AML-193 (cell line): ENCODE measurements at places on chromosomes 11 and 22.

DNA sequence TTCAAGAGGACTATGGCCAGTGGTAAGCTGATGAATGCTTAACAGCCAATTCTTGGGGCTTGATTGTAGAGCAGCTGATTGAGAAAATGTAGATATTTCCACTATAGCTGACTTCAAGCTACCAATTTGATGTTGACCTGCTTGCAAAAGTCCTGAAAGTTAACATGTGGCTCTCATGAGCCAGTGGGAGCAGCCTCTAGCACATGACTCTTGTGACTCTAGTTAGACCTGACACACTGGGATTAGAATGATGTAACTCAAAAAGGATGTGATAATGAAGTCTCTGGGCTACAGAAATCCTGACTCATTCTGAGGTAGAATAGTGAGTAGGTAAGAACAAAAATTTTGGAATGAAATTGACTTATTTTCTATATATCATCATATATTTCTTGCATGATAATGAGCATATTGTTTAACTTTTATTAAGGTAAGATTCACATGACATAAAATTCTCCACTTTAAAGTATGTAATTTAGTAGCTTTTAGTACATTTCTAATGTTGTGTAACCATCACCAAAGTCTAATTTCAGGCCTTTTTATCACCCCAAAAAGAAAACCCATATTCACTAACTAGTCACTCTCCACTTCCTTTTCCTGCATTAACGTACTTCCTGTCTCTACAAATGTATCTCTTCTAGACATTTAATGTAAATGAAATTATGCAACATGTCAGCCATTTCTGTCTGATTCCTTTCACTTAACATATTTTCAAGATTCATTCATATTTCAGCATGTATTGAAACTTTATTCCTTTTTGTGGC lies 16.1 kb upstream of the OR52H1 start:
- peak; percentile 74 for DNase-seq

DNA sequence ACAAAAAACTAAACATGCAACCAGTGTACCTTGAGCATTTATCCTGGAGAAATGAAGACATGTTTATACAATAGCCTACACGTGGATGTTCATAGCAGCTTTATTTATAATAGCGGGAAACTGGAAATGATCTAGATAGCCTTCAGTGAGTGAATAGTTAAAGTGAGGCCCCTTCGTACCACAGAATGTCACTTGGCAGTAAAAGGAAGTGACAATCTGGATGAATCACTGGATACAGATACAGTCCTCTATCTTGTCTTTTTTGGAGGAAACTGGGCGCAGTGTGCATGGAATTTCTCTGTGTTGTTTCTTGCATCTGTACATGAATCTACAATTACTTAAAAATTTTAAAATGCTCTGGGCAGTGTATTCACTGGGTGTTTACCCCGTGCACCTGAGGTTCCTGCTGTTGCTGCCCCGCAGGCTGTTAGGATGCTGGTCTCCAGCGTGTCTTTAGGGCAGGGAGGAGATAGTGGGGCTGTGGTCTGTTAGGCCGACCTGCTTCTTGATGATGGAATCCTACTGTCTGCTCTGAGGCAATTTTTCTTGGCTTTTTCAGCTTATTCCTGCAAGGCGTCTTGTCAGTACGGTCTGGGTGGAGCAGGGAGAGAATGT lies 23.2 kb downstream of the DERL3 start:
- DNase-seq: no peak

GRCh38 chr11:77003963-77004362 lies 30.2 kb upstream of the B3GNT6 start:
- DNase-seq: no peak

- peak; percentile 51 for DNase-seq
These were observed 14.0 kb upstream of the NRIP3 start for GRCh38 chr11:9017773-9018172.

DNA sequence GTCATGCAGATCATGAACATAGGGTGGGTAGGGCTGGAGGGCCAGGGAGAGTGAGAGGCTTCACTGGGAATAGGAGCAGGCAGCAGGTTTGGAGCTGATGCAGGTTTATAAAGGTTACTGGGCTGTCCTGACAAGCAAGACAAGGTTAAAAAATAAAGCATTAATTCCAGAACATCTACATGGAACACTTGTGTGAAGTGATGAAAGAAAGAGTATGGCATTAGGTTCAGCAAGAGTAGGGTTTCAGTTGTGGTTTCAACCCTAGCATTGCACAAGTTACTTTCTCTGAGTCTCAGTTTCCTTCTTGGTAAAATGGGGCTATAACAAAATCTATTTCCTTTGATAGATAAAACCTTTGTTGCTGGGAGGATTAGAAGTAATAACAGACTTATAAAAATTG lies 114.6 kb upstream of the SESN3 start:
- peak; percentile 37 for DNase-seq

- DNase-seq: no peak
These were observed 1125.0 kb downstream of the BRD1 start for GRCh38 chr22:48702573-48703264.

- DNase-seq: no peak
These were observed at the start of gene IRAG1 for GRCh38 chr11:10693509-10694081. Gene IRAG1, minus strand, starts transcription at chr11:10693755. Its CDS starts 153 bp downstream, at chr11:10693602.

GRCh38 chr11:128823753-128824152 lies 43.3 kb downstream of the KCNJ1 start:
- DNase-seq: no peak

GRCh38 chr11:33866936-33867335 lies 24.9 kb downstream of the LMO2 start:
- DNase-seq: no peak

DNA sequence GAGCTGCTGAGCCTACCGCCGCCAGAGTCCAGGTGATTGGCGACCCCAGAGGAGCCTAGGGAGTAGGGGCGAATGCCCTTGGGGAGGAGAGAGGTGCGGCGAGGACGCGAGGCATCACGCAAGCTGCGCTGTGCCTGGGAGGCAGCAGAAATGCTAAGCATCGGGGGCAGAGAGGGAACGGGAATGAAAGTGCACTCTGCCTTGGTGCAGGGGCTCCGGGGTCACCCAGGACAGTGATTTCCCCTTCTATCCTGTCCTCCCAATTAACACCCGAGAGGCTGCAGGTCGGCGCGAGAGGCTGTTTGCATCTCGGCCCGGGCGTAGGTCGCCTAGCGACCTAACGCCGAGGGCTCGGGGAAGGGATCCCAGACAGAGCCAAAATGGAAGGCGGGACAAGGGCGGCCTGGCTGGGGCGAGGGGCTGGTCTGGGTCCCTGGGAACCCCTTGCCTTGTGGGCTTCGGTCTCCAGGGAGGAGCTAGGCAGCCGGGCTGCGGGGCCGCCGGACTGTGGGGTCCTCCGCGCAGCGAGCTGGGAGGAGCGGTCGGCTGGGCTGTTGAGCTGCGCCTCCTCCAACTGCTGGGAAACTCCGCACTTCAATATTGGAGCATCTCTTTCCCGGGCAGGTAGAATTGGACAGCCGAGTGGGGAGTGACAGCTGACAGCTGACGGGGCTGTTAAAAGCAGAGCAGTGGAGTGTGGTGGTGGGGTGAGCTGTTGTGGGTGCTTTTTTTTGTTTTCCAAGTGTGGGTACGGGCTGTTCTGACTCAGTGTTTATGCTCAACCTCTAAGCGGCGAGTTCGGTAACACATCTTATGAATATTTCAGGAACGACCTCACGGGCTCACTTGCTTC lies 657 bp downstream of the ELMOD1 start:
- no peak for DNase-seq

GRCh38 chr11:110455718-110456117 lies 26.0 kb downstream of the FDX1 start:
- no peak for DNase-seq

GRCh38 chr22:45817745-45818423 lies 146.2 kb downstream of the ATXN10 start:
- no peak for DNase-seq

DNA sequence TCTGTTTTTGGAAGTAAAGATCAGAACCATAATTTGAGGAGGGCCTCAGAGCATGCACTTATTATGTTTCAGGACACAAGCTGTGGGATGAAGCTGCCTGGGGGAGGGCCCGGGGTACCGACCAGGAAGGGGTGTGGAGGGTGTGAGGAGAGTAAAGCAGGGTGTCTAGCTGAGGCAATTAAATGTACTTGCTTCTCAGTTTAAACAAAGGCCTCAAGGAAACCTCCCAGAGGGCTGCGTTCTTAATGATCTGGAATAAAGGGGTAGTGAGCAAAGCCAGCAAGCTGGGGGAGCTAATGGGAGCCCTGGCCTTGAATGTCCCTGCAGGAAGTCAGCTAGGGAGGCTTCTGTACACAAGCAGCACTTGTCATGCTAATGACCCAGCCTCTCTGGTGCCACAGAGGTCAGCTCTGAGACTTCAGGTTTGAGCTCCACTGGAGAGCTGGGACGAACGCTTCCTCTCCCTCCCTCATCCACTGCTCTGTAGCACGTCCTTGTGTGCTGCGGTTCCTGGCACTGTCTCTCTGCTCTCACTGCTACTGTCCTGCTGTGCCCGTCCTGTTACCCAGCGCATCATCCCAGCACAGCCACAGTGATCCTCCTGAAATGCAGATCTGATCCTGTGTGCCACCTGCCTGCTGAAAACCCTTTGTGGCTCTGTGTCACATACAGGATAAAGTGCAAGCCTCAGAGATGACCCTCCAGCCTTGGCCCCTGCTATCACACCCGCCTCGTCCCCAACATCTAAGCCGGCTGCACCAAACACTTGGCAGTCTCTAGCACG lies 159.7 kb downstream of the DBX1 start:
- DNase-seq: no peak

DNA sequence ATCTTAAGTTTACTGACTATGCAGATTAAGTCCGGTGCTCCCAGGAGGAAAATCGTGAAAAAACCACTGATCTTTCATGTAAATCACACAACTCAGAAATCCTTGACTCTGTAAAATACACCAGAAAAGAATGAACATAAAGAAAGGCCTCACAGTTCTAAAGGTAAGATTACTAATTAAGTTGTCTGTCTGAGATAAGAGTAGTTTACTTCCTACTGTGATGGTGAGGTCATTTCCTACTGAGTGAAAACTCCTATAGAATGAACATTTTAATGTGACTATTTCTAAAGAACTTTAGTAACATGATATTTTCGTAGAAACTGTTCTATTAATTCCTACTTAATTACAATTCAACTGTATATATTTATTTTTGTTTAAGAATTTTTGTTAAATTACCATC lies 774.4 kb upstream of the CHORDC1 start:
- DNase-seq: no peak

DNA sequence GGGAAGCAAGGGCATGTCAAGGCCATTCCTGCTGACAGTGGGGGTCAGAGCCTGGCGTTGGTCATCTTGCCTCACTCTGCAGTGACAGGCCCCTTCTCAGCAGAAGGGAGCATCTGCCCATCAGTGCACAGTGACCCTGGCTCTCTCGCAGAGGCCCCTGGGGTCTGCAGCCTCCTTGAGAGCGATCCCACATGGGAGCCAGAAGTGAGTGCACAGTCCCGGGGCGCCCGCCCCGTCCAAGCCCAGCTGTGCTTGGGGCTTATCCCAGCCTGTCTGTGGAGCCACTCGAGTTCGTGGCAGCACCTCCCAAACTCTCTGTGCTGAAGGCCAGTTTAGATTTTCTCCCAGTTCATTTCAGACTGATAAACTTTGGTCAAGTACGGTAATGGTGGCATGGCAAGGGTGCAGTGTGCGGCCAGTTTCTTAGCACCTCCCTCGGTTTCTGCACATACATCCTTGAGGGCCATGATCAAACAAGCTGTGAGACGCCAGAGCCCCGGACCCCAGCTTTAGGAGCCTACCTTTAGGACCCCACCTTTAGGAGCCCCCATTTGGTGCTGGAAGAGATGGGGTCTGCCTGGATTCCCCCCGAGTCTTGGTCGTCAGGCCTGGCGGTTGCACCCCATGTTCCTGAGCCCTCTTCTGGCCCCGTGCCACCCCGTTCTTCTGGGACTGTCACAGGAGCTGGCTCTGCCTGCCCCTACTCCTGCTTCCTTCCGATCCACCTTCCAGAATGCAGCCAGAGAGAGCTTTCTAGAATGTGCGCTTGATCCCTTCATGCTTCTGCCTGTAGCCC lies 369.4 kb downstream of the TBC1D22A start:
- no peak for DNase-seq

GRCh38 chr22:36546932-36547331 lies 18.0 kb upstream of the EIF3D start:
- no peak for DNase-seq

DNA sequence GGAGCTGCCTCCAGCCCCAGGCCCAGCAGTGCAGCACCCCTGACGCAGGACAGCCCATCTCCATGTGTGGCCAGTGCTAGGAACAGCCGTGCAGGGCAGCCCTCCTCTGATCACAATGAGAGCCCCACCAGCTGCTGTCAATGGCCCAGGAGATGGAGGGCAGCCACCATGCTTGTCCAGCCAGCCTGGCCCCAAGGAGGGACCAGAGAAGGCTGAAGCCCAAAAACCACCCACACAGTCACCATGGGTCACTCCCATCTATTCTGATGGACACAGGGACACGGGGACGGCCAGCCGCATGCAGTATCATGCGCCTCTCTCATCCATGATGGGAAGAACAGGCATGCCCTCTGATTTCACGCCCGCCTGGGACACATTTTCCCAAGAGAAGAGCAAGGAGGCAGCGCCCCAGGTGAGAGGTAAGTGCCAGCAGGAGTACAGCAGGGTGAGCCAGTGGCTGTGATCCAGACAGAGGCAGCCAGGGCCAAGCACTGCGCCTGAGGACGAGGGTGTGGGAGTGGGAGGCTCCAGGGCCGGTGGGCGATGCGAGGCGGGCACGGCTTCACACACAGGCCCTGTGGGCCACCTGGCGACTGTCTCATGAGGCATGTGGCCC lies 33.6 kb upstream of the GNB1L start:
- DNase-seq: no peak

DNA sequence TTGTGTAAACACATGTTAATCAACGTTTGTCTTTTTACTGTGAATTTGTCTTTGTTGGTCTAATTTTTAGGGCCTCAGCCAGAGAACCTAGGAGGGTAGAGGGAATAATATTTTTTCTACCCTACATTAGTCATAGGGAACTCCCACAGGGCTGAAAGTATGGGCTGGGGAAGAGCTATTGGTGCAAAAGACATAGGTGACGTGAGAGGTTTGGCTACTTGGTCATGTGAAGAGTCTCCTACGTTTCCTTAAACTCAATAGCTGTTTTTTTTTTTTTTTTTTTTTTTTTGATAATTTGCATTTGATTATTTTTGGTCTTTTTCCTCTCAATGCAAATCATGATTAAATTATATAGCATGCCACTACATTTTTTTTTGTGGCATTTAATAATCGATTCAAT lies 15.9 kb upstream of the MMP7 start:
- no peak for DNase-seq

DNA sequence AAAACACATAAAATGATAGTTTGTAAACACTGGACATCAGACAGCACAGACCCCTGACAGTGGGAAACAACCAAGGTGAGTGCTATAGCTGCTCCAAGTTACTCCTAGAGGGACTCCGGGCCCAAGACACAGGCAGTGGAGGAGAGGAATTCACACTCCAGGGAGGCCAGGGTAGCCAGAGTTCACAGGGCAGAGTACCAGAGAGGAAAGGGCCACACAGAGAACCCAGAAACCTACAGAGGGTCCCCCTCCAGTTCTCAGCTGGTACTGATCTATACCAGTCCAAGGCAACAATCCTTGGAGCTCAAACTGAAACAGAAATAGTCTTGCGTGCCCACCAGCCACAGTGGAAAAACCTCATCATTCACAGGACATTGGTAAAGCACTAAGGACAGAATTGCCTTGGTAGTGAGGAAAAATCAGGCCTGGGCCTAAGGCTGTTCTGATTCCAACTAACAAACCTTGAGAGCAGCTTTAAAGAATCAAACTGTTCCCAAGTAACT lies 7.6 kb downstream of the VPS37C start:
- no peak for DNase-seq

GRCh38 chr22:39628563-39629080 lies 58.1 kb downstream of the CACNA1I start:
- DNase-seq: no peak

GRCh38 chr22:17954860-17955587 lies 69.3 kb downstream of the MICAL3 start:
- DNase-seq: no peak

GRCh38 chr11:30342736-30343166 lies 19.8 kb downstream of the ARL14EP start:
- no peak for DNase-seq
